ENCODE measurements at places on chromosomes 7 and 10.

GRCh38 chr10:103550229-103550628, 56.7 kb downstream of the NEURL1 start:
- DNase-seq: no peak

GRCh38 chr7:130008941-130009847, 42.0 kb downstream of the ZC3HC1 start:
- no peak for DNase-seq

DNA sequence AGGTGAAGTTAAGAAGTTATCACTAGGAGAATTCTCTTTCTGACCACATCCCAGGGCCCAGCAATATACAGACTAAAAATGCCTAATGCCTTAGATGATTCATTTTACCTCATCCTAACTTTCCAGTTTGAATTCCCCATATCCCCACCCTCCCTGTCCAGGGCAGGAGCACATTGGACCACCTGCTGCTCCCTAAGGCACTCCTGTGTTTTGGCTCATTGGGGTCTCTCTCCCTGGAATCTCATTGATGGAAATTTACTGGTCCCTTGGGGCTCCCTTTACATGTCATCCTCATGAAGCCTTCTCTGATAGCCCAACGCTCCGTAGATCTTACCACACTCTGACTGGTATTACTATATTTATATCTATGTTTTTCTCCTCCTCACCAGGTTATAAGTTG, 2.7 kb downstream of the IL2RA start:
- DNase-seq: no peak

DNA sequence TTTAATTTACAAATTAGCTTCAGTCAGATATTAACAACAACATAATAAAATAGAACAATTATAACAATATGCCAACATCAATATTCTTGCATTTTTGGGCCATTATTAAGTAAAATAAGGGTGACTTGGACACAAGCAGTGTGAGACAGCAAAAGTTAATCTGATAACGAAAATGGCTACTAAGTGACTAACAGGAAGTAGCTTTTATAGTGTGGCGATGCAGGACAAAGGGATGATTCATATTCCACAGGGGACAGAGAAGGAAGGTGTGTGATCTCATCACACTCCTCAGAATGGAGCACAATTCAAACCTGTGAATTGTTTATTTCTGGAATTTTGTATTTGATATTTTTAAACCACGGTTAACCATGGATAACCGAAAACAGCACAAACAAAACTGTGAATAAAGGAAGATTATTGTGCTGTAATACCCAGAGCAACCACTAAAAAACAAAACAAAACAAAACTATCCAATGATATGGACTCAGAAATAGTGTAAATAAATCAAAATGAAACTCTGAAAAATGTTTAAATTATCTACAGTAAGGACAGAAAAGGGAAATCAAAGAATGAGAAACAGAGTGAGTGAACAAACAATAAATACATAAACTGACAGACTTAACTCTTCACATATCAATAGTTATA, 66.9 kb upstream of the TFEC start:
- no peak for DNase-seq

DNA sequence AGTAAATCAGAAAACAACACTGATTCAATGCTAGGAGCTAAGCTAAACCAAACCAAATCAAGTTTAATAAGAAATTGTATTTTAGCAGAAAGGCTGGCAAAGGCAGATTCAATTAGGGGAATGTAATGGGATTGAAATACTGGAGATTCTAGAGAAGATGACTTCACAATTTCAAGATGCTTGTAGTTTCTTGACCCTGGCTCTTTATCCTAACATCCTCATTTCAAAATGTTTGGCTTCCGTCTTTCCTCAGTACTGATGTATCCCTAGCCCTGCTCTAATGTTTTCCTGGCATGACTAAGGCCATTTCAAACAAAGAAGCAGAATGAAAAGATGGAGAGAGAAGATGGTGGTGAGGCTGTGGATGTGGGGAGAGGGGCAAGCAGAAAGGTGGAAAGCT, 2.7 kb upstream of the JCAD start:
- DNase-seq: no peak

All from CD4-positive, alpha-beta T cell (primary cell).